Non-pigmented ciliary epithelial cell (primary cell): ENCODE measurements at places on chromosomes 3 and 15.

DNA sequence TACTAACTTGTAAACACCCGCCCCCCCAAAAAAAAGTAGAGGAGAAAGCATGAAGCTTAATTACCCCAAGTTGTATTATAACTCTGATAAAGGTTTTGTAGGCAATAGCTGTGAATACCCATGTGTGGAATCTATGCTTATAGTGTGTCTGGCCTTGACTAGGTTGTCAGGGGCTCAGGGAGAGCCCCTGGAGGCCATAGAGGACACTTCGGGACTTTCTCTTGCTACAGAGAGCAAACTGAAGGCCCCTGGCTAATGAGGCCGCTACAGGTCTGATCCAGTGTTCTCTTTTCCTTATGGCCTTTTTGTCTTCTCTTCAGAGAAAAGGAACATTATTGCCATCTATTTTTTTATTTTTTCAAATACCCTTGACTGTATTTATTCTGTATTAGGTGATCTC lies 19.1 kb upstream of the SCAANT1 start:
- no peak for DNase-seq

- no peak for DNase-seq
These were observed 70.4 kb upstream of the KY start for GRCh38 chr3:134721214-134721613.

DNA sequence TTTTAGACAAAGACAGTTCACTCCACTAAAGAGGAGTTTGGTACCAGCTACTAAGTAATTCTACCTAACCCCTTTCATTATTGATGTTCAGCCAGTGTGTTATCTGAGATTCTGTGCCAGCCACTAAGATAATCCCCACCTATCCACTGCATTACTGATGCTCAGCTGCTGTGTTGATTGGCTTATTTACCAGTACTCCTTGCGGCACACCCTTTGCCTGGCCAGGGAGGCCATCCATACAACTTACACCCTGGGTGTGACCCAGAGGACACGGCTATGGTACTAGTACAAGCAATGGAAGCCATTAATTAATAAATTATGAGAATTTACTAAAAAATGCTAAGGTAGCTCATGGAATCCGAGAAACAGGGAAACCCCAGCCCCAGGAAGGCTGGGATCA lies 290.7 kb upstream of the CTNNB1 start:
- no peak for DNase-seq

DNA sequence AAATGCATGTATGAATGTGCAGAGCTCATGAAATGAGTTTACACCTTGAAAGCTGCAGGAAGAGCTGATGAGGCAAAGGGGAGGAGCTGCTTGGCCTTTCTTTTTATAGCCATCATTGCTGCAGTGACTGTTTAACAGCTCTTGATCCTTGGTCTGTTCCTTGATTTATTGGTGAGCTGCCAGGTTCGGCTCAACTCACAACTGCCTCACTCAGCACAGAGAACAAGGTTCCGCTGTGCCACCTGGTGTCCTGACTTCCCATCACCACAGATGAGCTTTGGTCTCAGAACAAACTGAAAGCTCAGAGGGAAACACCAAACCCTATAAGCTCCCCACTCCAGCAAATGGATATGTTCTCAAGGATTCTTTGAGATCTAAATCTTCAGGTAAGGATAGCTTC lies 626.1 kb downstream of the MAGI1 start:
- DNase-seq = no peak

DNA sequence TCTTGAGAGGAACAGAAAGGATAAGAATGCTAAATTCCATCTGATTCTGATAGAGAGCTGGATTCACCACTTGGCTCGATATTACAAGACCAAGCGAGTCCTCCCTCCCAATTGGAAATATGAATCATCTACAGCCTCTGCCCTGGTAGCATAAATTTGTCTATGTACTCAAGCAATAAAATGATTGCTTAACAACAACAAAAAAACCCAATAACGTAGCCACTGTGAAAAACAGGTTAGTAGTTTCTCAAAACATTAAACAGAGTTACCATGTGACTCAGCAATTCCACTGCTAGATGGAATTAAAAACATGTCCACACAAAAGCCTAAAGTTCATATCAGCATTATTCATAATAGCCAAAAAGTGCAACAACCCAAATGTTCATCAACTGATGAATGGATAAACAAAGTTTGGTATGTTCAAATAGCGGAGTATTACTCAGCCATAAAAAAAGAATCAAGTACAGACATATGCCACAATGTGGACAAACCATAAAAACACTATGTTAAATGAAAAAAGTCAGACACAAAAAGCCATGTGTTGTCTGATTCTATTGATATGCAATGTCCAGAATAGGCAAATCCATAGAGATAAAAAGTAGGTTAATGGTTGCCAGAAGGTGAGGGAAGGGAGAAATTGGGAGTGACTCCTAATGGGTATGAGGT lies 16.8 kb downstream of the BCL2L10 start:
- DNase-seq = peak; percentile 85

DNA sequence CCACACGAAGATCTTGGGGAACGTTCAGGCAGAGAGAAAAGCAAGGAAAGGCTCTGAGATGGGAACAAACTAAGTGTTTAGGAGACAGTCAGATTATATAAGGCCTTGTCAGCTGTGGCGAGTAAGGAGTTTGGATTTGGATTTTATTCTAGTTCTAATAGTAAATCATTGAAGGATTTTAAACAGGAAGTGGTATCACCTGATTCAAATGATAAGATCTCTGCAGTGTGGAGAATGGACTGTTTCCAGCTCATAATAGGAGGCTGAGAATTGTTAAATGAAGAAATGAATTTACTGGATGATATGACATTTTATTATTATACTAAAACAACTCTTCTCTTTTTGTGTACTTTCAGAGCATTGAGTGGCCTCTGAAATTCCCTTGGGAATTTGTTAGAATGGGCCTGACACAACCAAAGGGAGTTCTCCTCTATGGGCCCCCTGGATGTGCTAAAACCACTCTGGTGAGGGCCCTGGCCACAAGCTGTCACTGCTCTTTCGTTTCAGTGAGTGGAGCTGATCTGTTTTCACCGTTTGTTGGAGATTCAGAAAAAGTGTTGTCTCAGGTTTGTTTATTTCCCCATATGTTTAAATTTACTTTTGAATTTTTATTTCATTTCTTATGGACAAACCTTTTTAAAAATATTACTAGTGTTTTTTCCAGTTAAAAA lies 36.0 kb upstream of the GATM start:
- no peak for DNase-seq

GRCh38 chr3:170346481-170347392 lies 10.8 kb upstream of the SKIL start:
- DNase-seq = no peak

GRCh38 chr15:48334260-48334659 lies 3.0 kb downstream of the DUT start:
- no peak for DNase-seq

DNA sequence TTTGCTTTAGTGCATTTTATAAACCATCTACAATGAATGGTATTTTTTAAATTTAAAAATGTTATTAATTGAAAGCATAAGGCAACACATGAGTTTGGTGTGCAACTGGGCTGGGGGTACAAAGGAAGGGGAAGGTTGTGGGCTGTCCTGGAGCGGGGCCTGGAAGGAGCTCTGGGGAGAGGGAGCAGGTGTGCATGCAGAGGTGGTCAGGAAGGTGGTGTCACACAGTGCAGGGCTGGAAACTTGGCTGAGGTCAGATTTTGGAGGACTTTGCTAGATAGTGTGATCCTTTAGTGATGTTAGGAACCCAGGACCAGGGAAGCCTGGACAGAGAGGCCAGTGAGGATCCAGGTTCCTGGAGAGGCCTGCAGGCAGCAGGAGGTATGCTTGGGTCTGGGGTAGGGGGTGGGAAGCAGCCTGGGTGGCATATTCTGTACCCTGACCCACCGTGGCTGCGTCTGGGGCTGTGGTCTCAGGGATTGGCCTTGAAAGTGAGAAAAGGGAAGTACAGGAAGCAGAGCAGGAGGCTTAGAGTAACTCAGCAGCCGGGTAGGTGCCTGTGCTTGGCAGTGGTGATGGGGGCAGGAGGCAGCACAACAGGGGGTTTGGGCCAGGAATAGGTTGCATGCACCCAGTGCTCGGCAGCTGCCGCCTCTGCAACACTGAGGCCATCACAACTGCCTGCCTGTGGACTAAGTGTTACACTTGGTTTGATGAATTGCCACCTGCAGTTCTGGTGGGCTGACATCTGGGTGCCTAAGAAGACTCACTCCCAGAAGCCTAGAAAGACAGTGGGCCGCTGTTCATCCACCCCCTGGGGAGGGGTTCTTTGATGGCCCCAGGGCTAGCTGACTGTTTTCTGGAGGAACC lies 33.0 kb downstream of the KY start:
- no peak for DNase-seq

GRCh38 chr3:72257738-72258137 lies 472.8 kb upstream of the PROK2 start:
- no peak for DNase-seq

DNA sequence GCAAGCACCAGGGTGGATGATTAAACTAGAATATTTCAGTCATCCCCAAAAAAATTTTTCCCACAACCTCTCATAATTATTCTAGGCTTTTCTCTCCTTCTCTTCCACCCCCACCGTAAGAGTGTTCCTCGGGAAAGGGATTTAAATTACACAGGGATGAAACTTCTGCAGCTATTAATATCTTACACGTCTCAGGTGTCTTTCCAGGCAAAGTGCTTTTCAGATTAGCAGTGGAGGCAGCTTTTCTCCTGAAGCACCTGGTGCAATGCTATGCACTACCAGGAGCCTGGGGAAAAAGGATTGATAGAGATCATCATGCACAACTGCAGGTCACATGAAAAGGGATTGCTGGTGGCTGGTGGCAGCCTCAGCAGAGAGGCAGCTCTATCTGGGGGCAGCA lies 250.4 kb downstream of the NTRK3 start:
- DNase-seq = no peak

DNA sequence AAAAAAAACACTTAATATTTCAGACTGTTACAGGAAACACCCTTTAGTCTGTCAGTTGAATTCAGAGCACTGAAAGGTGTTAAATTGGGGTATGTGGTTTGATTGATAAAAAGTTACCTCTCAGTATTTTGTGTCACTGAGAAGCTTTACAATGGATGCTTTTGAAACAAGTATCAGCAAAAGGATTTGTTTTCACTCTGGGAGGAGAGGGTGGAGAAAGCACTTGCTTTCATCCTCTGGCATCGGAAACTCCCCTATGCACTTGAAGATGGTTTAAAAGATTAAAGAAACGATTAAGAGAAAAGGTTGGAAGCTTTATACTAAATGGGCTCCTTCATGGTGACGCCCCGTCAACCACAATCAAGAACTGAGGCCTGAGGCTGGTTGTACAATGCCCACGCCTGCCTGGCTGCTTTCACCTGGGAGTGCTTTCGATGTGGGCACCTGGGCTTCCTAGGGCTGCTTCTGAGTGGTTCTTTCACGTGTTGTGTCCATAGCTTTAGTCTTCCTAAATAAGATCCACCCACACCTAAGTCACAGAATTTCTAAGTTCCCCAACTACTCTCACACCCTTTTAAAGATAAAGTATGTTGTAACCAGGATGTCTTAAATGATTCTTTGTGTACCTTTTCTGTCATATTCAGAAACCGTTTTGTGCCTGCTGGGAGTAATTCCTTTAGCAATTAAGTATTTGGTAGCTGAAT lies 17.9 kb downstream of the TMEM43 start:
- no peak for DNase-seq

DNA sequence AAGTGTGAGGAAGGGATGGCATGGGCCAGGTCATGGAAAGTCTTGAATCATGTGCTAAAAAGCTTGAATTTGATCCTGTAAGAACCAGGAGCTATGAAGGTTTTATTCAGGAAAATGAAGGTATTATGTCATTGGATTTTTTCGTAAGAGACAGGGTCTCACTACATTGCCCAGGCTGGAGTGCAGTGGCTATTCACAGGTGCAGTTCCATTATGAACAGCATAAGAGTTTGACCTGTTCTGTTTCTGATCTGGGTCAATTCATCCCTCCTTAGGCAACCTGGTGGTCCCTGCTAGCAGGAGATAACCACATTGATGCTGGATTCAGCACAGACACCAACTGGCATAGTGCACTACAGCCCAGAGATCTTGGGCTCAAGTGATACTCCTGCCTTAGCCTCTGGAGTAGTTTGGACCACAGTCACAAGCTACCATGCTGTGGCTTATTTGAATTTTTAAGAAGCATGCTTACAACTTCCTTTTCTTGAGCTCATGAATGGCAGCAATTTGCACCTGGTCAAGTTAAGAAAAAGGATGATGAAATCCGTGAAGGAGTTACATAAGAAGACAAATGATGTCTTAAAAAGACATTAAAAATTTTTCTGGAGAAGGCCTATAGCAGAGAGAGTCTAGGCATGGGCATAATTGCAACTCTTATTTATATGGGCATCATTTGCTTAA lies 79.1 kb downstream of the CADPS start:
- DNase-seq = no peak

DNA sequence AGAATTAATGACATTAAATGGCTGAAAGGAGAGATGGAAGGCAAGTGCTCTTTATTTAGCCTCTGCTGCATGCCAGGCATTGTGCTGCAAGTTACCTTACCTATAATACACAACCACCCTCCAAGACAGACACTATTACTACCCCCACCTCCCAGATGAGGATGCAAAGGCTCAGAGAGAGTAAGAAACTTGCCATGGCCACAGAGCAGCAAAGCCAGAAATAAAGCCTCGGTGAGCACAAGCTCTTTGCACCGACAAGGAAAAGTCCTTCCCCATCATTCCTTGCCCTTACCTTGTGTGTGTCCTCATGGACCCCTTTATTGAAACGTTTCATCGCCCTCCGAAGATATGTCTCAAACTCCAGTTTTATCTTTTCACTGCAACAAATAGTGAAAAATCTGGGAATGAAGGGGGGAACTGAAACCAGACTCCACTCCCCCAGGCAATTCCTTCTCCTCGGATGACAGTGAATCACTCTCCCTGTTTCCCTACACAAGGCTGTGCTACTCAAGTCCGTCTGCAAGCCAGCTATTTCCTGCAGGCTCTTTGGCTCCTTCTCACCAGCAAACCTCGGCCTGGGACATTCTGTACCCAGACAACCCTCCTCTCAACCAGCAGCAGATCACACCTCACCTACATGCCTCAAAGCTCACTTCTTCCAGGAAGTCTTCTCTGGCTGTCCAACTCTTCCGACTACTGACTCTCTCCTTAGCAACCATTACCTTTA lies 11.4 kb downstream of the XPC start:
- DNase-seq = no peak

GRCh38 chr15:41285285-41285684 lies 47.1 kb downstream of the OIP5 start:
- no peak for DNase-seq

GRCh38 chr3:185796431-185797107 lies 28.3 kb downstream of the IGF2BP2 start:
- no peak for DNase-seq
